ENCODE measurements at places on chromosomes 4 and X.

- no peak for DNase-seq
Measured at GRCh38 chr4:181946902-181947301, 296.3 kb upstream of the TENM3 start.

- DNase-seq, result no peak
Measured at GRCh38 chrX:37378404-37378803, 29.2 kb downstream of the PRRG1 start.

- DNase-seq, result no peak
Measured at GRCh38 chr4:107693132-107693531, 26.9 kb downstream of the PAPSS1 start.

DNA sequence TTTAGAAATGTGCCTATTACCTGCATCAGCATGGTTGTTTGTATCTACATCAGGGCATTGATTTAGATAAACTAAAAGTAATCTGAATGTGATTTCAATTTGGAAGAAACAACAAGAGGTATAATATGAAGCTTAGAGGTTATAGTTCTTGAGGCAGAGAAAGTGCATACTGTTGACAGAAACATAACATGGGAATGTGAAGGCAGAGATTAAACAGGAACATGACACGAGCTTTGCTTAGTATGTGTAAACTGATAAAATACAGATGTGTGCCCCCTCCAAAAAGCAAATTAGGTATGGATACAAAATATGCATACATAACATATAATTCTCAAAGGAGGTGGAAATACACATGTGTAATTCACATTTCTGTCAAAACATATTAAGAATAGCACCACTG, 1180.2 kb upstream of the ADGRL3 start:
- DNase-seq, result no peak

GRCh38 chr4:151407466-151408379, 1.3 kb upstream of the FHIP1A start:
- peak; percentile 23 for DNase-seq

GRCh38 chr4:184648313-184649025, 778 bp downstream of the CASP3 start:
- DNase-seq, result peak; percentile 44

- no peak for DNase-seq
Measured at GRCh38 chrX:104486691-104487090, 79.3 kb upstream of the IL1RAPL2 start.

- no peak for DNase-seq
Measured at GRCh38 chr4:71293705-71294104, 45.1 kb upstream of the SLC4A4 start.

- peak; percentile 26 for DNase-seq
Measured at GRCh38 chrX:8783097-8783713, 18.0 kb downstream of the FAM9A start.

DNA sequence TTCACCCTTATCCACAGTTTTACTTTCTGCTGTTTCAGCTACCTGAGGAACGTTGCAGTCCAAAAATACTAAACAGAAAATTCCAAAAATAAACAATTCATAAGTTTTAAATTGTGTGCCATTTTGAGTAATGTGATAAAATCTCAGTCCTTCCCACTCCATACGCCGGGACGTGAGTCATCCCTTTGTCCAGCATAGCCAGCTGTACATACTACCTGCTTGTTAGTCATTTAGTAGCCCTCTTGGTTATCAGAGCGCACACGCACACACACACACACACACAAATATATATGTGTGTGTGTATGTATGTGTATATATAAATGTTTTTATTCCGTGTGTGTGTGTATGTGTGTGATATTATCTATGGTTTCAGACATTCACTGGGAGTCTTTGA, 4.8 kb upstream of the CCSER1 start:
- DNase-seq, result no peak

GRCh38 chr4:129344058-129344457, 248.1 kb downstream of the C4orf33 start:
- DNase-seq, result no peak

DNA sequence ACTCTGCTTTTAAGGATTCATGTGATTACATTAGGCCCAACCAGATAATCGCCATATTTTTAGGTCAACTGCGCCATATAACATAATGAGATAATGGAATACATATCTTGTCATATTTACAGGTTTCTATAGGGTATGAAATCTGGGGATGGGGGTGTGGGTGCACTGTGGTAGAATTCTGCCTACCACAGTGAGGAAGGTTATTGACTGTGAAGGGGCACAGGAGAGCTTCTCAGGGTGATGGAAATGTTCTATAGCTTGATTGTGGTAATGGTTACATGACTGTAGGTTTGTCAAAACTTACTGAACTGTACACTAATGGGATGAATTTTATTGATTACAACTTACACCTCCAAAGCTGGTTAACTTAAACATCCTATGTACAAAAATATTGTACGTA, 15.9 kb downstream of the USP53 start:
- DNase-seq, result no peak

GRCh38 chrX:15416133-15416993, 32.1 kb upstream of the VEGFD start:
- no peak for DNase-seq

- DNase-seq, result no peak
Measured at GRCh38 chr4:183765251-183765911, 106.3 kb downstream of the TRAPPC11 start.

GRCh38 chr4:186587416-186588018, 32.1 kb upstream of the MTNR1A start:
- DNase-seq, result peak; percentile 66

- peak; percentile 45 for DNase-seq
Measured at GRCh38 chr4:7335344-7336066, 99.2 kb downstream of the PSAPL1 start.

DNA sequence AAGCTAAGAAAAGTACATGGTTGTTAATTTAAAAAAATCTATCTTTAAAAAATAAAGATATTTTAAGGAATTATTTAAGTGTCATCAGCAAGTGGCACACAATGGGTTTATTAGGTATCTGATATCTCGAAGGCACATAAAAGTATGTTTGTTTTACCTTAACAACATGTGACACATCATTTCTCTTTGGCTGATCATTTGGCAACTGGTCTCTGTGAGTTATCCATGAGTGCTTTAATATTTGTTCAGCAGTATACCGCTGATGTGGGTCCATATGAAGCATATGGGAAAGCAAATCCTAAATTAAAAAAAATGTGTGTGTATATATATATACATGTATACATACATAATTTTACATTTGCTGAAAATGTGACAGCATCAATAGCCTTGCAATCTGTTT, 123.2 kb downstream of the RPS6KA6 start:
- no peak for DNase-seq

DNA sequence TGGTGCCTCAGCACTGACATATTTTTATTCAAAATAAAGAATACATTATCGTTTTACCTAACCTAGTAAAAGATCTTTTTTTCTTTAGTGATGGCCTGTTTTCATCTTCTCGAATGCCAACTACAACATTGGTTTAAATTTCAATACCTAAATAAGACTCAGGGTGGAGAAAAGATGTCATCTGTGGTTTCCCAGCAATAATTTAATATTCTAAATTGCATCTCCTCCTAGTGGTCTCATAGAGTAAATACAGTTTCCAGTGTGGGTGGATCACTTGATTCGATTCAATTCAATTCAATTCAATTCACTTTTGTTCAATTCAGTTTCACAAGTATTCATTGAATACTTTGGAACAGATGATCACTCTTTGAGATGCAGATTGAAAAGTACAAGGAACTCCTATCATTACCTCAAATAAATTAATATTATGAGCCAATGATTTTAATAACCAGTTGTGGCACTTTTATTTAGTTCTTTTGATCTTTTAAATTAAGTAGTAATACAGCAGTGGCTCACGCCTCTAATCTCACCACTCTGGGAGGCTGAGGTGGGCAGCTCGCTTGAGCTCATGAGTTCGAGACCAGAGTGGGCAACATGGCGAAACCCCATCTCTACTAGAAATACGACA, 427.2 kb downstream of the FAT4 start:
- no peak for DNase-seq

DNA sequence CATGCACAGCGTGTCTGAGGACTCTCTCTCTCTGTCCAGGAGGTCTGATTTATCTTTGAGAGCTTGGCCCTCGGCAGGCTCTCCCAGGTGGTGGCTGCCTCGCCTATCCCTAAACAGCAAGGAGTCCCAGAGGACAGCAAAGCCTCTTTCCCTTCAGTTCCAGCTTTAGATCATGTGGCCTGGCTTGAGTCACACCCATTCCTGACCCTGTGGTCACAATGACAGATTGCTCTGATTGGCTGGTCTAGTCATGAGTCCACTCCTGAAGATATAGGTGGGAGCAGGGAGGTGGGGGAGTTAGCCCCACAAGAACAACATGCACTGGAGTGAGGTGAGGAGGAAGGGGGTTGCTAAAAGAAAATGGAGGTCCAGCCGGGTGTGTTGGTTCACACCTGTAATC, 12.1 kb upstream of the PORCN start:
- no peak for DNase-seq

GRCh38 chr4:118683513-118683912, 1.7 kb upstream of the METTL14 start:
- no peak for DNase-seq

DNA sequence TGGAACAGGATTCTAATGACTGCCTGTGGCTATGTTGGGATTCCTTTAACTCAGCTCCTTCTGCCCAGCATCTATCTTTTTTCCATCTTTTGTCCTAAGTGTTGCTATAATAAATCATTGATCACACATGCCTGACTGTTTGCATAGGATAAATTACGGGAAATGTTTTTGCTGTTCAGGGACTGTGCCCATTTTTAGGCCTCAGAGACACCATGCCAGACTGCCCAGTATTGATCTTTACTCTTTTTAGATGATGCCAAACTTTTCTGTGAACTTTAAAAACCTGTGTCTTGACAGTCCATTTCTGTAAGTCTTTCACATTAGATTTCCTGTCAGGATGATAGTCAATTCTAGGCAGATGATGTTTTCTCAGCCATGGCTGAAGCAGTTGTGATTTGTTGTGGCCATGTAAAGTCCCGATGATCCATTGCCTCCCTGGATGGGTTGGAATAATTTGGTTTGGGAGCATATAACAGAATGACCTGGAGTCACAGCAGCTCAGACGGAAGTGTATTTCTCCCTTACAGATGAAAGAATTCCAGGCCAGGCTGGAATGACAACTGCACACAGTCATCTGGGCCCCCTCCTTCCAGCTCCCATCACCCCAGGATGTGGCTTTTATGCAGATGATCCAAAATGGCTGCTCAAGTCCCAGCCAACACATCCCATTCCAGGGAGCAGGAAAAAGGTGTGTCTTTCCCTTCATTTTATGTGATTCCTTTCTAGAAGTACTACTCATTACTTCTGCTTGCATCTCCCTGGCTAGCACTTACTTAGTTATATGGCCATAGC, 3.4 kb downstream of the HTT-AS start:
- DNase-seq, result no peak

- DNase-seq, result no peak
Measured at GRCh38 chr4:48831532-48832030, 693 bp downstream of the OCIAD1 start.

DNA sequence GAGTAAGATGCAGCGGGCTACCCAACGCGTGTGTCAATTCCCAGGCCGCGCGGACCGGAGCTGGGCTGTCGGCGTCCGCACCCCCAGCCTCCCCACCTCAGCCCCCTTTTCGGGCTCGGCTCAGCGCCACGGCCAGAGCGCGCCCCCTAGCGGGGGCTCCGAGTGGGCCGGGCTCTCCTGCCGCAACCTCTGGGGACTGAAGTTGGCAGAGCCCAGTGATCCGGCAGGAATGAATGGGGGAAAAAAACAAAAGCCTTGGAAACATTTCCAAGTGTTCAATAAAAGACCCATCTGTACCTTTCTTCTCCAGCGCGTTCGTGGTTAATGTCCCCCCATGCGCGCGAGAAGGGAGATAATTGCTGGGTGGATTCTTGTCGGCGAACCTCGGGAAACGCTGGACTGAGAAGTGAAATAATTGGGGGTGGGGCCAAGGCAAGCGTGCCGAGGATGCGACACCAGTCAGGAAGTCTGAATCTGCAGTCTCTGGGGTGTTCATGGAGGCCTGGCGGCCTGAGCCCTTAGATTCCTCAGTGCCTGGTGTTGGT, 5.2 kb upstream of the ARX start:
- peak; percentile 15 for DNase-seq

GRCh38 chr4:73856518-73856917, 3.4 kb downstream of the PF4V1 start:
- no peak for DNase-seq

GRCh38 chrX:33178690-33179089, 32.7 kb downstream of the DMD start:
- DNase-seq, result no peak
